ENCODE measurements at places on chromosomes 2 and 18. TPM values are rescaled to one million over a fixed set of nuclear protein-coding genes. Genes with fewer than 3 reads are reported as not detected.

Gene PLEKHH2
- 2.6 TPM for total RNA-seq

DNA sequence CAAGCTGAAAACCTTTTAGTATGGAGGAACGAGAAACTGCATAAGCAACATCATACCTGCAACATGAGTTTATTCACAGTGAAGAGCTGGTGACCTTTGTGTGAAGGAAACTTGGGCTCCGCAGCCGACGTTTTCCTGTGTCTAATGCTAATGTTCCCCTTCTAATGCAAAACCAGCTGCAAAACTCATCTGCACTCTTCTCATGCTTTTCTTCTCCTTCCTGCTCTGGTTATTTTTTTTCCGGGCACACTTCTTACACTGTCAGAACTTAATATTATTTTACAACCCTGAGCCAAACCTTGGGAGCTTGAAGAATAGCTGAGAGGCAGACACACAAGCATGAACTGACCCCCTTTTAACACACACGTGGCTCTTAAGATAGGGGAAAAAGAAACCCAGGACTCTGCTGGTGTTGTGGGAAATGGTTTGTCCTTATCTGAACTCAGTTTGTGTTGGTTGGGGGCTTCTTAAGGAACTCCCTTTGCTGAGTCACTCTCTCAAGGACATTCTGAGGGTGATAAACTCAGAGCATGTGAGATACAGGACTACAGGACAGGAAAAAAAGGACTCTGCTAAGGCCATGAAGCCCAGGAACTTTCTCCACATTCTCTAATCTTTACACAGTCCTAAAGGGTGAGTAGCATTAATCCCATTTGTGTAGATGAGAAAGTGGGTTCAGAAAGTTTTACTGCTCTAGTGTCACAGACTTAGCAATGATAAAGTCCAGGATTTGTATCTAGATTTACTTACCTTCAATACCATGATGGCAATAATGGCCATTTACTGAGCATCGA, 439.3 kb upstream of the TRIB2 start:
- no peak for DNase-seq

- no peak for DNase-seq
Observed at GRCh38 chr2:210818473-210818872, 262.1 kb downstream of the CPS1 start.

GRCh38 chr18:48055351-48055750, 124.9 kb upstream of the SMAD2 start:
- DNase-seq, result no peak

GRCh38 chr2:216217904-216218260, 108.7 kb downstream of the XRCC5 start:
- no peak for DNase-seq

GRCh38 chr2:207813221-207813916, 43.7 kb upstream of the FZD5 start:
- DNase-seq, result no peak

- no peak for DNase-seq
Observed at GRCh38 chr2:100653449-100654035, 90.7 kb downstream of the PDCL3 start.

DNA sequence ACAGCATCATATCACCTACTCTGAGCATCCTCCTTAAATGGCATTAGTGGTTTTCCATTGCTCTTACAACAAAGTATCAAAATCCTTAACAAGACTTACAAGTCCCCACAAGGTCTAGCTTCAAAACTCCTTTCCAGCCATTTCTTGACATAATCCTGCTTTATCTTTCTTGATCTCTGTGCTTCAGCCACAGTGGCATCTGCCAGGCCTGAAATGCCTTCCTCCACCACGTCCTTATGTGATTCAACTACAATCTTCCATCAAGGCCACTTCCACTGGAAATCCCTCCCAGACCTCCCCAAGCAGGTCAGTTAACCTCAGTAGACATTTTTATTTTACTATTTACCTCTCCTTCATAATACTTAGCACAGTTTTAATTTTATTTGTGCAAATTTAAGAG, 83.8 kb upstream of the CCDC150 start:
- no peak for DNase-seq

DNA sequence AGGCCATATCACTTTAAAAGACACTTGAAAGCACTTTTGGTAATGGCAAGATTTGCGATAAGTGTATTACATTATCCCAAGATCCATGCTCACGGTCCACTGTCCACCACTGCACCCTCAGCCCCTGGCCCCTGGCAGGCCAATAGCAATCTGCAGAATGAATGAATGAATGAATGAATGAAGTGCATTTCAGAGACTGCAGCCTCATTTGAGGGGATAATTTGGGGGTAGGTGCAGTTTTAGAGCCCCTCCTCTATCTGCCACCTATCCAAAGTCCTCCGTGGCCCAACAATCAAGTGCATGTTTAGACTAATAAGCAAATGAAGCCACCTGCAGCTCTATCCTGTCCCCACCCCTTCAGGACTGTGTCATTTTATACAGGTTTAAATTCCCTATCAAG, 1.3 kb upstream of the RBM44 start:
- DNase-seq, result no peak

Data from mucosa of descending colon (tissue), 3 donors.